ENCODE measurements at places on chromosomes 4 and X.

DNA sequence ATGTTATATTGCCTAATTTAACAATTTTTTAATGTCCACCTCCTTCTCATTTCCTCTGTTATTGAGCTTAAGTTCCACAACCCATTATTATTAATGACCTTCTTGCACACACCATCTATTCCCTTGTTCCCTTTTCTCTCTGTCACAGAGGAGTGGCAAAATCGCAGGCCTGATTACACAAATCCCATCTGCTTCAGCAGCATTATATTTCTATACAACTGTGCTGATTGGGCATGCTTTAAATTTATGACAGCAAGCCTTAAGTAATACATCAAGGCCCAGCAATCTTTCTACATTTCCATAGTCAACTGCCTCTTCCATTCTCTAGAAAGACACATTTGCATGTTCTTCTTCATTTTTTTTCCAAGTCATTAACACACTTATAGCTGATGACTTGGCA lies 423.8 kb downstream of the PRDM5 start:
- no peak for DNase-seq

DNA sequence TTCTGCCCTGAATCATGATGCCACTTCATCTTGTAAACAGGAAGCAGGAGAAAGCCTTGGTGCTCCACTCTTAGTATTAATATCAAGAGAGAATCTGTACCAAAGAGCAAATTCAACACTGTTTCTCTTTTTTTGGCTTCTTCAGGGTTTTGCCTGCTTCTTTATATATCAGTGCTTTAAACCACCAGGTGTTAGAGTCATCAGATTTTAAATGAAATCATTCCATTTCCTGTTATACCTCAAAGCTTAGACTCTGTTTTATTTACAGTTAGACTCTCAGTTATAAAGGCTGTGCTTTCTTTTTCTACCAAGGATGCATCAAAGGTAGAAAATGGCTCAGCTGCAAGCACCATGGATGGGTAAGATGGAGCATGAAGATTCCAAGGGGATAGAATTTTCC lies 350.9 kb downstream of the CAMK2D start:
- no peak for DNase-seq

DNA sequence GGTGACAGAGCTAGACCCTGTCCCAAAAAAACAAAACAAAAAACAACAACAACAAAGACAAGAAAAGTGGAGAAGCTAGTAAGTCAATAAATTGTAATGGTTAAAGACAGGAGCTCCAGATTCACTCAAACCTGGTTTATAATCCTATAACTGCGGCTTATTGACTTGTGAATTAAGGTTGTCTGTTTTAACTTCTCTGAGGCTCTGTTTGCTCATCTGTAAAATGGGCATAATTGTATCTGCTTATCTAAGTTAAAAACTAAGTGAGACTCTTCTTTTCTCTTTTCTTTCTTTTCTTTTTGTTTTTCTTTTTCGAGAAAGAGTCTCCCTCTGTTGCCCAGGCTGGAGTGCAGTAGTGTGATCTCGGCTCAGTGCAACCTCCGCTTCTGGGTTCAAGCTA lies 84.9 kb downstream of the SOWAHB start:
- DNase-seq: no peak

DNA sequence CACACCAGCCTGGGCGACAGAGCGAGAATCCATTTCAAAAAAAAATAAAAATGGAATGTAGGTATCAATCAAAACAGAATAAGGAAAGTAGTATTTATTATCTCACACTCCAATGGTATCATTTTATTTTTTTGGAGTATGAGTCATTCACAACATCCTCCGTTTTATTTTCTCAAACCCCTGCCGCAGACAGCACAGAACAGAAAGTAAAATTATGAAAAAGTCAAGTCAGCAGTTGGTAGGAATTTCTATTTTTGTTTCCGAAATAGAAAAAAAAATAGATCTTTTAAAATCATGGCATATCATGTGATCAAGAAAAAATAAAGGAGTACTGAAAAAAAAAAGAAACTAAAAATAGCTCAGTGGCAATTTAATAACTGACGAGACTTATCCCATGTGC lies 490.7 kb upstream of the TENM3 start:
- no peak for DNase-seq

DNA sequence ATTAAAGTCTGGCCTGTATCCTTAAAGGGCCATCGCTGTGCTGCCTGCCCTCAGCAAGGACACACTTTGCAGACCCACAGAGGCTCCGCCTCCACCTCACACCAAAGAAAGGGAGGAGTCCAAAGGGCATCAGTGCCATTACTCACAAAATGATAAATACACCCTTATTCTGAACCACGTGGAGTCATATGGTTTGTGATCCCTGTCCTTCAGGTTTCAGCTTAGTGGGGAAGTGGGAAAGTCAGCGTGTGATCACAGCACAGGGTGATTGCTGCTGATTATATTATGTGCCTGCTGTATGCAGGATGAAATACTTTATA lies 35.9 kb upstream of the MSANTD1 start:
- peak; percentile 24 for DNase-seq

GRCh38 chrX:153327561-153327960 lies 6.0 kb upstream of the PNMA6F start:
- no peak for DNase-seq

GRCh38 chr4:153206534-153206933 lies 2.3 kb downstream of the TRIM2 start:
- no peak for DNase-seq

DNA sequence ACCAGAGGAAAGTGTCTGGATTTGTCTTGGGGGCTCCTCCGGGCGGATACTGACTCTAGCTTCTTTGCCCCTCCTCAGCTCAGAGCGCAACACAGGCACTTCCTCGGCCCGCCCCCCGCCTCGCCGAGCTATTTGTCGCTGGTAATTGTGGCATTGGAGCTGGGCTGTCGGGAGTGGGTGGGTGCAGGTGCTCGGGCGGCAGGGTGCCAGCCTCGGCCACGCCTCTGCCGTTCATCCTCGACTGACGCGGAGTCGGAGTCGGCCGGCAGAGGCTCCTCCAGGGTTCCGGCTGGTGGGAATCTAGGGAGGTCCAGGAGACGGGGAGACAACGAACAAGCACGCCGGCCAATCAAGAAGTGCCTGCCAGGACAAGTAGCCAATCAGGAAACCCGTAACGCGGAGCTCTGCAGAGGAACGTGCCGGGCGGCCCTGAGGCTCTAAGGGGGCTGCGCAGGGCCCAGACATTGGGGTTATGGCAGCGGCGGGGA lies 3.9 kb upstream of the SYN1 start:
- DNase-seq: peak; percentile 57

DNA sequence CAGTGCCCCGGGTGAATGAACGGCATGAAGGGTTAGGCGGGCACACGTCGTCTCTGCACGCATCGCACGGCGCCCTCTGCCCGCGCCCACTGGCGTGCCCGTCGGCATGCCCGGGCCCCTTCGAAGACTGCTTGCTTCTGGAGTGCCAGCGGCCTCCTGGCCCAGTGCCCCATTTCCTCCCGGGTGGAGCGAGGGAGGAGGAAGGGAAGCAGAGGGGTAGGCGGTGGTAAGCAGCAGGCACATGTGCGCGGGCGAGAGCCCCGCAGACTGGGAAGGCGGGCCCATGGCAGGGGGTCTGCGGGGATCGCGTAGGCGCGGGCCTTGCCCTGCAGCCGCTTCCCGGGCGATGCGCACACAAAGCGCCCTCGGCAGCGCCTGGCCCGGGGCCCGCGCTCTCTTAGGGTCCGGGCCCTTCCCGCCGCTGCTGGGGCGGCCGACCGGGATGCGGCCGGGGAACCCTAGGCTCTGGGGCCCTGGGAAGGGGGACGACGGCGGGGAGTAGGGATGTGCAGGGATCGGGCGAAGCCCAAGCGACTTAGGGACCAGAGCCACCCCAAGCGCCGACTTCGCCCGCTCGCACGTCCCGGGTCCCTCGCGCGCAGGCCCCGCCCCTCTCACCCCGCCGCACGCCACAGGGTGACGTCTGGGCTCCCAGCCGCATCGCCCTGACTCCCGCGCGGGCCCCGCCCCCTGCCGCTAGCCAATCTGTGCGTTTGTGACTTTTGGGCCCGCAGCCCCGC lies 866 bp upstream of the EMD start:
- no peak for DNase-seq

DNA sequence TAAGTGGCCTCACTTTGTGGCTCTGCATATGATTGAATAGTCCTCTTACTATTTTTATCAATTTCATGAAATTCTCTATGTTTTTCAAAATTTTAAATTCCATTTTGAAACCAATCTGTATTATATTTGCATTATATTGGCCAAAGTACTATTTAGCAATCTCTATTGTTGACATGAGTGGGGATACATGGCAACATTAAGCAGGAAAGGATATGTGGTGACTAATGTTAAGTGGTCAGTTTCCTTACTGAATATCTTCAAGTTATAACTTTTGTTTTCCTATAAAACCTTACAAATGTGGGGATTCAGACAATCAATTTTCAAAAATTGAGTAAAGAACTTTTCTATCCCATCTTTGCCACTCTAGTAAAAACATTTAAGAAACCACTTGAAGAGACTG lies 10.2 kb downstream of the BBS7 start:
- DNase-seq: no peak

DNA sequence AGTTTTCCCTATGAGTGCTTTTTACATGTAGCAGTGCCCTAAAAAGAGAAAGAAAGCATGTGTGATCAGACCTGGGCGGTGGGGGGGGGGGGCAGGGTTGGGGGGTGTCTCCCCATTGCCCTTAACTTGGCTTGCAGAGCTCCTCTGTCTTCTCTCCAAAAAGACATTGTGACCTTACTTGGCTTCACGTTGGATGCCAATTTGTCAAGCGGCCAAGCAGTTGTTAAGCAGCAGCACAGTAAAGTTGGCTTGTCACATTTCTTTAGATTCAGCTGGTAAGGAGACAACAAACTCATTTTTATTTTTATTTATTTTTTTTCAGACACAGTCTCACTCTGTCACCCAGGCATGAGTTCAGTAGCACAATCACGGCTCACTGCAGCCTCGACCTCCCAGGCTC lies 57.3 kb upstream of the ZNF157 start:
- no peak for DNase-seq

DNA sequence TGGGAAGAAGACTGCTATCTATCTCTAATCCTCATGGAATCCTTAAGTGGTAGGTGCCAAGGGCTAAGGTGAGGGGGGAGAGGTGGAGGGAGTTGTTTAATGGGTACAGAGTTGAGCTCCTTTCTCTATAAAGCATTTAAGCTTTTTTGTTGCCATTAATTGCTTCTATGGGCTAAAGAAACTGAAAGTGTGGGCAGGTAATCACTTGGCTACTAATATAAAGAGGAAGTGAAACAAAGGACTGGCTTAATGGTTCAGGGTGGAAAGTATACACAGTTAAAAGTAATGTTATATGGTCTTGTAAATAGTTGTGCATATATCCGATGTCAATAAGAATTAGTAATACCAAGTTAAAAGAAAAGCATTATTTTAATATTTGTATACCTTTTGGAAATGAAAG lies 83.9 kb downstream of the POLA1 start:
- DNase-seq: no peak

DNA sequence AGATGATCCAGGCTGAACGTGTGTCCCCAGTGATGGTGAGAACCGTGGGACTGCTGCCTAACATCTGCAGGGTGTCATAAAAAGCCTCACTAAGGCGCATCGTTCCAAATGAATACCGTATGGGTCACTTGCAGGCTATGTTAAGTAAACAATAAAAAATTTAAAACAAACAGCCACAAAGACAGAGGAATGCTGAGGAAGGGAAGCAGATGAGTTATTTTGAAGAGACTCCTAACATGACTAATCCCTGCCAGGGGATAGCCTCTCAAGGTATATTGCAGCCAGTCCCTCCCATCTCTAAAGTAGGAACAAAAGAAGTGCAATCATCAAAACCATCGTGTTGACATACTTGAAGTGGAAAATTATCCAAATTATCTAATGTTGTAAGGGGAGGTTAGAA lies 83.8 kb downstream of the UNC5C start:
- no peak for DNase-seq

GRCh38 chrX:117327373-117327772 lies 789.2 kb downstream of the KLHL13 start:
- no peak for DNase-seq

GRCh38 chr4:178970433-178971140 lies 1528.3 kb upstream of the AGA start:
- DNase-seq: no peak

DNA sequence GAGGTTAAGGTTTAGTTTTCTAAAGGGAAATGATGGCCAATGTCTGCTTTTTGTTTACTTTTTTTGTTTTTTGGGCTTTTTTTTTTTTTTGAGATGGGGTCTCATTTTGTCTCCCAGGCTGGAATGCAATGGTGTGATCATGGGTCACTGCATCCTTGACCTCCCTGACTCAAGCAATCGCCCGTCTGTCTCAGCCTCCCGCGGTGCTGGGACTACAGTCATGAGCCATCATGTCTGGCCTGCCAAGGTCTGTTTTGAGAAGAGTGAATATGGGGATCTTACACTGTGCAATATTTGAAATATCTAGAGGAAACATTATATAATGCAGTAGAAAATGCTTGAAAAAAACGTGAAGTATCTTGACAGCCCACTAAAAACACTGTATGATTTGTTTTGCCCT lies 162.5 kb downstream of the GASK1B start:
- DNase-seq: no peak

- no peak for DNase-seq
Observed at GRCh38 chrX:80578517-80579105, 158.4 kb downstream of the TENT5D start.

GRCh38 chrX:134459683-134460004 lies 321 bp upstream of the HPRT1 start:
- no peak for DNase-seq

- no peak for DNase-seq
Observed at GRCh38 chr4:21569638-21570037, 378.9 kb downstream of the KCNIP4 start.

DNA sequence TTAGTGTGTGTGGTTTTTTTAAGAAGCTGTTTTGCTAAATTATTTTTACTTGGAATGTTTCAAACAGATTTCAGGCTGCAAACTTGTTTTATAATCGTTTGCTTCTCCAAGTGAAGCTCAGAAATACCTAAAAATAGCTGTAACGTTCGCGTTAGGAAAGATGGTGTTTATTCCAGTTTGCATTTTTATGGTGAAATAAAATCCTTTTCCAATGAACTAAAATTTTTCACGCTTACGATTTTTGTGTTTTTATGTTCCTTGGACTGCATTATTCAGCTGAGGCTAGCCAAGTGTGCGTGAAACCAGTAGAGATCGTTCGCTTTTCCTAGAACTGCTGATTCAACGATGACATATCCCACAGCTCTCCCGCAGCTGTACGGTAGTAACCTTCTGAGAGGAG lies 10.9 kb downstream of the AKAP17A start:
- DNase-seq: no peak

DNA sequence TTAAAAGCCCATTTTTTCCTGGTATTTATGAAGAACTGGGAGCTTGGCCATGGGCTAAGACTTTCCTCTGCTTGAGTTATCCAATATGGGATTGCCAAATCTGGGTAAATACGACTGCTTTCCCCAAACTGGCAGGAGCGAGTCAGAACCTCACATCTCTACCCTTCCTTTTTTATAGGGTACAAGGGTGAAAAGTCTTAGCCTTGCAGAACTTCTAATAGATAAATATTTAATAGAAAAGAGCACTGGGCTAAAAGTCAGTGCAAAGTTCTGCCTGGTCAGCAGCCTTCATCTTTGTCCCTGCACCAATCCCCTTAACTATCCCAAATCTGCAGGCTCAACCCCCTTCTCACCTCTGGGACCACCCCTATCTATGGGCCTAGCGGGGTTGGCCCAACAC lies 61.6 kb upstream of the ACSL1 start:
- DNase-seq: no peak

Data from RWPE2 (cell line).